ENCODE measurements at places on chromosomes 3 and 15.

DNA sequence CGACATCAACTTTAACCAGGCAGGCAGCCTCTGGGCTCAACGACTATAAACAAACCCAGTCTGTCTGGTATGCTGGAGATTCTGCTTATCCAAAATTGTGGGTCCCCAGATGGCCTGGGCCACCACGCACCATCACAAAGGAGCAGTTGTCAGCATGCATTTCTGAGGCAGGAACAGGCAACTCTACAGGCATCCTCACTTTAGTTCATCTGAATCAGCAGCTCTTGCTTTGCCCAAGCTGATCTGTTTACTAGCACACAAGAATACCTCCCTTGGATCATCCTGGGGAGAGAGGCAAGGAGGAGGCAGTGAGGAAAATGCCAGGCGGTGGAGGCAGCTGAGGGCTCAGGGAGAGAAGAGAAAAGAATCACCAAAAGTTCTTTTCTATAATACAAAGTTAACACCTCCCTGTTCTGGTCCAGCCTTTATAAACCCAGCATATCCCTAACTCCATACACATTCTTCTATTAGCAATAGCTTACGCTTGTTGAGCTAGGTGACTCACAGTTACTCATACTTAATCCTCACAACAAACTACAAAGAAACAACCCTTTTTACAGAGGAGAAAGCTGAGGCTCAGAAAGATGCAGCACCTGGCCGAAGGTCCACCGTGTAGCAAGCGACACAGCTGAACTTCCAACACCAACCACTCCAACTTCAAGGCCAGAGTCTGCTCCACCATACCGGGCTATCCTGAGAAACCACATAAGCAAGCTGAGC, 33.6 kb downstream of the ZDHHC3 start:
- no peak for DNase-seq

- no peak for DNase-seq
Measured at GRCh38 chr15:78808550-78808949, 2.7 kb downstream of the ADAMTS7 start.

- no peak for DNase-seq
Measured at GRCh38 chr3:44235604-44236484, 5.8 kb upstream of the TOPAZ1 start.

DNA sequence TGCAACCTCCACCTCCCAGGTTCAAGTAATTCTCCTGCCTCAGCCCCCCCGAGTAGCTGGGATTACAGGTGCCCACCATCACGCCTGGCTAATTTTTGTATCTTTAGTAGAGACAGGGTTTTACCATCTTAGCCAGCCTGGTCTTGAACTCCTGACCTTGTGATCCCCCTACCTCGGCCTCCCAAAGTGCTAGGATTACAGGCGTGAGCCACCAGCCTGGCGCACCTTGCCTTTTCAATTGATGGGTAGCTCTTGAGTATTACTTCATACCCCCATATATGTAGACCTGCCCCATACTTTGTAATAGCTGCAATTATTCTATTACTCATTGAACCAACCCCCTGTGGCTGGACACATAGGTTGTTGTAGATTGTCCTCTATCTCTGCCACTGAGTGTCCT, 101.3 kb downstream of the LRRK1 start:
- DNase-seq = no peak

- no peak for DNase-seq
Measured at GRCh38 chr3:157311633-157312375, 124.8 kb upstream of the PTX3 start.

- DNase-seq = no peak
Measured at GRCh38 chr3:133208184-133208583, 170.0 kb downstream of the TMEM108 start.

GRCh38 chr15:65286704-65287519, at the start of gene PARP16:
Gene PARP16 (minus strand): TSS chr15:65286883. CDS start chr15:65286426, 457 bp downstream.
- DNase-seq = peak; percentile 62

- DNase-seq = no peak
Measured at GRCh38 chr15:52030010-52030409, 11.0 kb downstream of the MAPK6 start.

- DNase-seq = no peak
Measured at GRCh38 chr15:48477795-48478360, 146.6 kb downstream of the DUT start.

GRCh38 chr15:67118808-67119207, 53.4 kb downstream of the SMAD3 start:
- DNase-seq = no peak

- no peak for DNase-seq
Measured at GRCh38 chr15:36595611-36596010, 16.2 kb downstream of the CDIN1 start.

- DNase-seq = peak; percentile 17
Measured at GRCh38 chr3:62874711-62875557, at the start of gene CADPS. Gene CADPS (minus strand): TSS chr3:62875416. CDS start chr3:62875029, 387 bp downstream.

DNA sequence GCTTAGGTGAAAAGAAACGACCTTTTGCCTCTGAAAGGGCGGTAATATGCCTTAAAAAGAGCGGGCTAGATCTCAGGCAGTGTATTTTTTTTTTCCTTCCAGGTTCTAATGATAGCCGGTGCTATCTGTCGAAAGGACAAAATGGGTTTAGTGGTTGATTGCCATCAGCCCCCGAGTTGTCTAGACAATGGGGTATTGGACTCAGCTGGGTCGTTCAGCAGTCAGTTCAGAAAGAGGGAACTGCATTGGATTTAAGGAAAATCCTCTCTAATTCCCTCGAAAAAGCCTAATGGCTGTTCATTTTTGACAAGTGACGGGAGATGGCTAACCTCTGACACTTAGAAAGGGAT, 728 bp downstream of the EIF2B5 start:
- no peak for DNase-seq

- DNase-seq = no peak
Measured at GRCh38 chr15:25182098-25182478, 227.3 kb downstream of the SNRPN start.

DNA sequence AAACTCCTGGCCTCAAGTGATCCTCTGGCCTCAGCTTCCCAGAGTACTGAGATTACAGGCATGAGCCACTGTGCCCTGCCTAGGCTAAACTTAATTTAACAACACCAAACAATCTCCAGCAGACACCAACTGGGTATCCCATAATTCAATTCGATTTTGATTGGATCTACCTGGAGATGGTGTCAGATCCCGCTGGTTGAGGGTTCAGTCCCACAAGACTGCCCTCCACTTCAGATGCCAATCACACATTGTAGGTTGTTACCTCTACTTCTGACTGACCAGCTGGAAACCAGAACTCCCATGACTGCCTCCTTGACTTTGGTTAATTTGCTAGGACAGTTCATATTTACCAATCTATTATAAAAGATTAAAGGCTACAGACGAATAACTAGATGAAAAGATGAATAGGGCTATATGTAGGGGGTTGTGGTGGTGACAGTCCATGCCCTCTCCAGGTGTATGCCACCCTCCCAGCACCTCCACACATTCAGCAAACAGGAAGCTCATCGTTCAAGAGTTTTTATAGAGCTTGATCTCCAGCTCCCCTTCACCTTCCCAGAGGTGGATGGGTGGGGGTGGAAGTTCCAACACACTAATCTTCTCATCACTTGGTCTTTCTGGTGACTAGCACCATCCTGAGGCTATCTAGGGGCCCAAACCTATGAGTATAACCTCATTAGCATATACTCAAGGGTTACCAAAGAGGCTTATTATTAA, 9.3 kb downstream of the B2M start:
- DNase-seq = no peak

- no peak for DNase-seq
Measured at GRCh38 chr3:176566757-176567156, 630.5 kb downstream of the TBL1XR1 start.

DNA sequence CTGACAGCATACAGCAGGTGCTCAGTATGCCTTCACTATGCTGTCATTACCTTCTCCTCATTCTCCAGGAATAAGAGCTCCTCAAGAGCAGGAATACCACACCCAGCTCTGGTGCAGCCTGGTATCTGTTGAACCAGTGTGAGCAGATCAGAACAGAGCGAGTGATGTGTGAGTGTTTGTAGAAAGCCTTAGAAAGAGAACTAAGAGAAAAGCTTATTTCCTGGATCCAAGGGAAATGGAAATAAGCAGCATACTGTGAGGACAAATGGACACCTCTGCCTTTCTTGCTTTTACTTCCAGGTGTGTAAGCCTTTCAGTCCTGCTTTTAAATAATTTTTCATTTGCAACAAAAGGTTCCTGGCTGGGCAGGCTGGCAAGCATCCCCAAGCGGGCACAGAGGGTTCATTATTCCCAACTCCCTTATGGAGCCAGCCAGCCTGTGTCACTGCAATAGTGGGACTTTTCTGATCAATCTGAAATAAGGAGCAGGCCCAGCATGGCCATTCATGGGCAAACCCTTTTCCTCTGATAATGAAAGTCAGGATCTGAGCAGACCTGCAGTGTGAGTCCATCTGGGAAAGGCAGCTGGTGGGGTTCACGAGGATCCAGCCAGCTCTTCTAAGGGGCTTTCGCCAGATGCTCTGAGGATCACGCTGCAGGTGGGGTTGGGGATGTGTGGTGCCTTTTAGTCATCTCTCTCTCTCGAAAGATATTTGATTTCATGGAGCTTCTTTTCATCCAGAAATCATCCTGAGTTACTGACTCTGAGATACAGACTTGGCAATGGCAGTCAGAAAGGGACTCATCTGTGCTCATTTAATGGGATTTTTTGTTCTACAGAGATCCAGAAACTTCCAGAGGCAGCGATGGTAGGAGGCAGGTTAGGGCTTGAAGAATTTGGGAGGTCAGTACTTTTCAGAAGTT, 594.9 kb upstream of the CFAP20DC start:
- no peak for DNase-seq

DNA sequence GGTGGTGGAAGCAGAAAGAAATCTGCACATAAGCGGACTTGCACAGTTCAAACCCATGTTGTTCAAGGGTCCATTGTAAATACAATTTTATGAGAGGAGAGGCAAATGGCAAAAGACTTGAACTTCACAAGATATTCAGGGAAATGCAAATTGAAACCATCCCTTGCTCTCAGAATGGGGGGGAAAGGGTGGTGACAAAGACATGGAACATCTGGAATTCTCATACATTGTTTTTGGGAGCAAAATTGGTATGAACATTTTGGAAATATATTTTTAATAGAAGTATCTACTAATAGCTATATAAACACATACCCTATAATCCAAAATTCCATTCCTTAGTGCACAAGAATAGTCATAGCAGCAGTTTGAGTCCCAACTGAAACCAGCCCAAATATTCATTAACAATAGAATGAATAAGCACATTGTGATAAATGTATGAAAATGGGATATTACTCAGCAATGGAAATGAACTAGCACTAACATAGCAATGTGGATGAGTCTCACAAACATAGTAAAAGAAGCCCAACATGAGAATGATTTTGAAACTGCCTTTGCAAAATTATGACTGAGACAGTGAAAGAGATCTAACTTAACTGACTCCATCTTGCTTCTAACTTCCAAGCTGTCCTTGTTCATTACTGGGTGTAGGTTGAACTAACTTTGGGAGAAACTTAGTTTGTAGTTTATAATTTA, 77.2 kb downstream of the CD200R1L start:
- DNase-seq = no peak

- DNase-seq = no peak
Measured at GRCh38 chr15:72163719-72164118, 33.9 kb downstream of the GRAMD2A start.

GRCh38 chr3:114025451-114025850, 30.9 kb downstream of the CCDC191 start:
- no peak for DNase-seq

DNA sequence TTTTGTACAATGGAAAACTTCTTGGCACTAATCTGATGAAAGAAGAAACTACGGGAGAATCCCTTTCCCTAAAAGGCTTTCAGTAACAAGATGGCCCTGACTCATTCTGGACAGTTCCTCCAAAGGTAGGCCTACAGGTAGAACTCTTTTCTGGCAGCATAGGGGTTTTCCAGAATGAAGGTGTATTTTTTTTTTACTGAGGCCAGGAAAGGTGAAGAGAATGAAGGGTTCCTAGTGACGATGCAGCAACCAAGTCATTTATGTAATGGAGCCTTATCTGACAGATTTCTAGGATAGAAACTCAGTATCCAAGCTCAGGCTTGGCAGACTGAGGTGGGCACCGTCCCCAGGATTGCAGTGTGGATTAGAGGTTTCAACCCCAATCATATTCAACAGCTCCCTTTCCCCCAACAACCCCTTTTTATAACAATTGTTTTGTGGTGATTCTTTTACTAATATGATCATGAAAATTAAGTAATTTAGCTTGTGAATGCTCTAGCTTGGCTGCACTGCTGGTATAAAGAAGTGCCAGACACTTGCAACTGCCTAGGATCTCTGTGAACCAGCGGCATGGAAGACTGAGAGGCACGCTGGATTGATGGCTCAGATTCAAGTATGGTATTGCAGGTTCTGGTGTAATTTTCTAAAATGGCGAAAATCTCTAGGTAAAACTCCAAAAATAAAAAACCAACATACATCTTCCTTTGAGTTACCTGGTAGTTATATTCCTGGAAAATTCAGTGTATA, 8.7 kb upstream of the TRIM69 start:
- no peak for DNase-seq

DNA sequence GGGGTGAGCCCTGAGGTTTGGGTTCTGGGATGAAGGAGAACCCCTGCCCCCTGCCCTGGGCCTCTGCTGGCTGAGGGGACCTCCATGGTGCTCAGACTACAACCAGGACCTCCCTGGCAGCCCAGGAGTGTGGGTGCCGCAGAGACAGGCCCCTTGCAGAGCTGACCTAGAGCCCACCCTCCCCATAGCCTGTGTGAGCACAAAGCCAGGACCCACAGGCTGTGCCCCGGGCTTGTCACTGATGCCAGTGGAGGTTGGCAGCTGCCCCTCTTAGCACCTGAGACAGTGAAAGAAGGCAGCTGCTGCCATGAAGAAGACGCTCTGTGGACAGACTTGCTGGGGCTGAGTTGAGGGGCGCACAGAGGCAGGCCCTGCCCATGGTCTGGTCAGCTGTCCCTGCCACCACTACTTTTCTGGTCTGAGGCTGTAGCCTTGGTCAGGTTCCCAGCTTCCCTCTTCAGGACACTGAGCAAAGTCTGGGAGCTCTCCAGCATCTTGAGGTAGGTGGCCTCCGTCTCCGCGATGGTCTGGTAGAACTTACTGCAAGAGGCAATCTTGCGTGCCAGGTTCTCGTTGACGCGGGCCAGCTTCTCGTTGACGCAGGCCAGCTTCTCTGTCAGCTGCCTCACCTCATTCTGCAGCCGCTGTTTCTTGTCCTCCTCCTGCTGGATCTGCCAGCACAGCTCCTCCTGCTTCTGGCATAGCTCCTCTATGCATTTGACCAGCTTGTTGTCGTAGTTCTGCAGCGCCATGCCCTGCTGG, 23.0 kb downstream of the USP4 start:
- no peak for DNase-seq

GRCh38 chr3:125200731-125201139, 11.8 kb downstream of the SLC12A8 start:
- no peak for DNase-seq

DNA sequence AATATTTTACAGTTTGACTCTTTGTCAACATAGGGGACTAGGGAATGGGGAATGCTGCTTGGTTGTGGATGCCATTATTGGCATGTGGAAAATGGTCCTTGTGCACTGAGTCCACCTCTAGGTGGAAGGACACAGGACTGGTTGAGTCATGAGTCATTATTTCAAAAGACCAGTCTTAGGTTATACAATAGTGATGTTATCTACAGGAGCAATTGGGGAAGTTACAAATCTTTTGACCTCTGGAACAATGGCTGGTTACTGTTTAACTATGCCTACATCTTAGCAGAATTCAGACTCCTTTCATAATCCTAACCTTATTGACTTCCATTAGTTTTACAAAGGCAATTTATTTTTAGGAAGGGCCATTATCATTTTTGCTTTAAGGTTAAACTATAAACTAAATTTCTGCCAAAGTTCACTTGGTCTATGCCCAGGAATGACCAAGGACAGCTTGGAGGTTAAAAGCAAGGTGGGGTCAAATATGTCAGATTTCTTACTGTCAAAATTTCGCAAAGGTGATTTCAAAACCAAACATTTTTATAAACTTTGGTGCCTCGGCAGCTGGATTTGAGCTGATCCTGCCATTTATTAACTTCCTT, 11.8 kb upstream of the CCR8 start:
- DNase-seq = no peak

Data from amygdala (tissue), 56 donors.